GM10248 (cell line): ENCODE measurements at places on chromosomes 2 and 18.

DNA sequence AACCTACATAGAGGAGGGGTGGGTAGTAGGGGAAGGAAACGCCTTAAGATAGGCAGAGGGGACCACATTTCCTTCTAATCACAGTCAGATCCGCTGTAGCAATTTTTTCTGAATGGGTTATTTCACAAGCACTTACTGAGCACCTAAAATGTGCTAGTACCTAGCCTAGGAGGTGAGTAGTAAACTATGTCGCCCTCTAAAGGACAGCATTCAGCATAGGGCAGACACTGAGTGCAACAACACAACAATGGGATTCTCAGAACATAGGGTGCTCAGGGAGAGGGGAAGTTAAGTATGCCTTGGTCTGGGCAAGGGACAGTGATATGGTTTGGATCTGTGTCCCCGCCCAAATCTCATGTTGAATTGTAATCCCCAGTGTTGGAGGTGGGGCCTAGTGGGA is 166.1 kb upstream of the RAB6C start:
- no peak for DNase-seq

GRCh38 chr2:229714736-229715541 is 584 bp upstream of the DNER start:
- DNase-seq = peak; percentile 54

DNA sequence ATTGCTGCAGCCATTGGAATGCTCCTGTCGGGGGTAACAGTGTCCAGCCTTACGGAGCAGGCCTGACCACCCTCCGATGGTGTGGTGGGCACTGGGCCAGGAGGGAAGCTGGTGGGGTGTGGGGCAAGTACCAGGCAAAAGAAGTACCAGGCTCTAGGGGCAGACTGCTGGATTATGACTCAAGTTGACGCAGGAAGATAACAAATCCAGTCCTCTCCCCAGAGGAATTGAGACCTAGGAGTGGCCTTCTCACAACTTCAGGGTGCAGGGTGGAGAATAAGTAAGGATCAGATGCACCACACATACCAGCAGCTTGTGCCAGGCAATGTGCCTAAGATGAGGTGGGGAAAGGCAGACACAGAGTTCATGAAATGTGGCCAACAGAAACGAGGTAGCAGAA is 37.9 kb downstream of the SEMA4F start:
- no peak for DNase-seq

- DNase-seq = no peak
These were observed 117.6 kb downstream of the MAP4K4 start for GRCh38 chr2:101815154-101815553.

- no peak for DNase-seq
These were observed 4.1 kb upstream of the SLC40A1 start for GRCh38 chr2:189584686-189585085.

DNA sequence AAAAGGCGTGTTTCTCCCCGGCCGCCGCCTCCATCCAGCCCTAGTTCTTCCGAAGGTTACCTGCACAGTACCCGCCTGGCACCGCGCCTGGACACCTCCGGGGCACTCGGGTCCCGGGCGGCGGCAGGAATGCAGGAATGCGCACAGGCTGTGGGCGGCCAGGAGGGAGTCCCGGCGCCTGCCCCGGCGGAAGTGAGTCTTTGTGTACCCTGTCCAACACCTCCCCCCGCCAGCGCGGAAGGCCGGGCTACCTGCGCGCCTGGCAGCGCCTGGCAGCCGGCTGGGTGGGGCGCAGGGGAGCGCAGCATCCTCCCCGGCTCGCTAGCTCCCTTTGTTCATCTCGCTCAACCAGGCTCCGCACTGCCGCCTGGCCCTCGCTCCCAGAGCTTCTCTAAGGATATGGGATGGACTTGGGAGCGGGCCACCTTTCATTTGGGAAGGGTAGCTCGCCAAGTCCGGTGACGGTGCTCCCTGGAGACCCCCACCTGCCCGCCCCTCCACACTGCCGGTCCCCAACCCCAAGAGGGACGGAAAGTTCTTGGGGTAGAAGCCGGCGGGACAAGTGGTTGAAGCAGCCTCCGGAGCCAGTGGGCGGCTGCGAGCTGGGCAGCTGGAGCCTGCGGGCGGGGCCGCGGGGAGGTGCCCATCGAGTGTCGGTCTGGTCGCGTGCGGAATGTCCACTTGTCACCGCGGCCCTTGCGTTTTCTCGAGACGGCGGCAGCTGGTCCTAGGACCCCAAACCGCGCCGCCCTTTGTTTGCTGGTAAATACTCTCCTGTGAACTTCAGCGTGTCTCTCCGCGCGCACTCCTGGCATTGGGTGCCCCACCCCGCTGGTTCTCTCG is 1.2 kb upstream of the ST6GAL2 start:
- no peak for DNase-seq

DNA sequence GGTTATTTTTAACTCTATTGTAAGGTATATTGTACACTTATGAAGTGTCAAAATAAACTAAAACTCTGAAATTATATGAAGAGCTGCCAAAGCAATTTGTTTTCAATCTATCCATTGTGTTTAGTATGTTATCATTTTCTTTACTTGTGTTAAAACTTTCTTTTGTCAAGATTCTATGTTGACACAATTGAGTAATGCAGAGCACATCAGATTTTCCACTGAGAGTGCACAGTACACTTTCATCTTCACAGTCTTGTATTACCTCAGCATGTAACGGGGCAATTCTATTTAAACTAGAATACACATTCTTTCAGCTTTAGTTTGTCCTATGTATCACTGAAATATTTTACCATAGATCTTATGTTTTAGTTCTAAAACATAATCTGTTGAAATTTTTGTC is 304.4 kb upstream of the ZC3H15 start:
- no peak for DNase-seq

DNA sequence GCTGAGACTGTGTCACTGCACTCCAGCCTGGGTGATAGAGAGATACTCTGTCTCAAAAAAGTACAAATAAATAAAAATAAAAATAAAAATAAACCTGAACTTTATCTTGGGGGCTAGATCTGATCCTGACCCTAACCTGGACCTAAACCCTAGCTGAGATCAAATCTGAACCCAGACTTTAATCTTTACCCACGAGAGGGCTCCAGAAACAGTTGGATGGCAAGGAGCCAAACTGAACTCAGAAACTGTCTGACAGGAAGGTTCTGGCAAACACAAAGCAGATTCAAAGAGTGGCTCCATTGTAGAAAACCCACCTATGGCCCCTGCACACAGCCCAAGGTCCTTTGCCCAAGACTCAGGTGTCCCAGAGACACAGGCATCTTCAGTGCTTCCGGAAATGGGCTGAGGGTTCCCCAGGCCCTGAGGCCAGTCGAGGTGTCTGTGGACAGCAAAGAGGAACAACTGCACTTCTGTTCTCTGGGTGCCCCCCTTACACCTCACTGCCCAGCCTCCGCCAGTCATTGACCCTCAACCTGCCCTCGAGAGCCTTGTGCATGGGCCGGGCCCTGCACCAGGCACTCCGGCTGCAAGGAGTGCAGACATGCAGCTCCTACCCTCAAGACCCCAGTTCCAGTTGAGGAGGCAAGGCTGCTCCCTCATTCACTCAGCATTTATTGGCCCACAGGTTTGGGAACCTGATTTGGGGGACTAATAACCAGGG is 95.2 kb downstream of the TFCP2L1 start:
- no peak for DNase-seq

- no peak for DNase-seq
These were observed 763 bp downstream of the CCDC141 start for GRCh38 chr2:179049203-179049545.

GRCh38 chr2:201130524-201131186 is 14.7 kb downstream of the CFLAR start:
- no peak for DNase-seq

DNA sequence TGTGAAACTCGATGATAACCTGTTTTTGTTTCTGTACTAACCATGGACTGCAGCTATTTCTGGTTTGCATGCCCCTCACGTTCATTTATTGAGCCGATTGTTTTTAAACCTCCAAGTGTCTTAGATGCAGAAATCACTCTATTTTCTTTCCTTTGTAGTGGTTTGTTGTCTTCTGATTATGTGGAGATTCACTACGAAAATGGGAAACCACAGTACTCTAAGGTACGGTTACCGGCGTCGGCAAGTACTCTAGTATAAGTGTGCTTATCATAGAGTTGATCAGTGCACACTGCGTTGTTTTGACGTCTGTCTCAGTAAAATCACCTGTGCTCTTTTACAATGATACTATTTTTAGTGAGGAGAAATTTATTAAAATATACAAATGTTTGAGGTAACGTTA is 87.4 kb downstream of the ADAM23 start:
- no peak for DNase-seq

DNA sequence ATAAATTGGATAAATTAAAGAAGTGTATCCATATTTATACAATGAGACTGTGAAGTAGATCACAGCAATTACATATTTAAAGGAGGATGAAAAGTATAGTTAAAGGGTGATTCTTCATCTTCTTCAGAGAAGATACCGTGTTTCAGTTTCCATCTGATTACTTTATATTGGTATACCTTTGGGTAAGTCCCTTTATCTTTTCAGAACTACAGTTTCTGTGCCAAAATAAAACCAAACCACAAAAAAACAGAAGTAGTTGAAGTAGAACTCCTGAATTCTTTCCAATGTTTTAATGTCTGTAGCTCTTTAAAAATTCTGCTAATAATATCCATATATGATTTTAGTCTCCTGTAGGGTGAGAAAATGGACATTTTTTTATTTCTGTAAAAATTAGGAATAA is 231.2 kb upstream of the LINC00305 start:
- DNase-seq = peak; percentile 25

DNA sequence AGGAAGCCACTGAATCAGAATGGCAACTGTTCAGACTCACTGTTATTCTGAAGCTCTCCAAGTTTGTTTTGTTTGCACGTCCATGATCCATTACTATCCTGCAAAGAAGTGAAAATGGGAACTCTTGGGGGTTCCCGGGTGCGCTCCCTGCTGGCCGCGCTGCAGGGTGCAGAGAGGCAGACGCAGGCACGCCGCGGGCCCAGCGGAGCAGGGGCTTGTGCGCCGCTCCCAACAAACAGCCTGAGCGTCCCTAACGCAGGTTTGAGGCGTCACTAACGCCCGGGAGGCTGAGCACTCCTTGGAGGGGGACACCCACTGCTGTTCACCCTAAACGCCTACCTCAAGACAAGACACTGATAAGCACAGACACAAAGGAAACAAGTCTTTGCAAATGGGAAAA is 14.3 kb upstream of the PIEZO2 start:
- DNase-seq = peak; percentile 54

DNA sequence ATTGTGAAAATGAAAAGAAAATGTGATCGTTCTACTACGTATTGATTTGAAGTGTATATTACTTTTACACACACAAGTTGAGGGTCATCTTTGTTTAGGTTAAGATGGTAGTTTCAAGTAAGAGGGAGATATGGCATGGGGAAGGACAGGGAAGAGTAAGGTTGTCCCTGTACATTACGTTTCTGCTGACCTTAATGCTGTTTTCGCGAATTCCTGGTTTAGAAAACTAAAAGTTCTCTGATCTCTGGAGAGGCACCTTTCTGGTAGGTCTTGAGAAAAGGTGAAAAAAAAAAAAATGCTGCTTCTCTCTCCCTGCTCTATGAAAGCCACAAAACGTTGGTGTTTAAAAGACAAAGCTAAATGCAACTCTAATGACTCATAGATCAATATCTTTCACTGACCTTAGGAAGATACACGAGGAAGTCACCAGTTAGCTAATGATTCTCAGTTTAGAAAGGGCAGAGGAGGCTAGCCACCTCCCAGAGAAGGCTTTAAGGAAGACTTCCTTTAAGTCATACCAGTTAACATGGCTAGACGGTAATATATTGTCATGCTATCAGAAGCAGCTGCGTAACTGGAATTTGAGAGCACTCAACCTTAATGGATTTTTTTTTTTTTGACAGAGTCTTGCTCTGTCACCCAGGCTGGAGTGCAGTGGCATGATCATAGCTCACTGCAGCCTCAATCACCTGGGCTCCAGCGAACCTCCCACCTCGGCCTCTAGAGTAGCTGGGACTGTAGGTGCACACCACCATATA is 13.2 kb downstream of the TXNDC2 start:
- no peak for DNase-seq

GRCh38 chr2:6498841-6499240 is 366.9 kb downstream of the CMPK2 start:
- DNase-seq = no peak

DNA sequence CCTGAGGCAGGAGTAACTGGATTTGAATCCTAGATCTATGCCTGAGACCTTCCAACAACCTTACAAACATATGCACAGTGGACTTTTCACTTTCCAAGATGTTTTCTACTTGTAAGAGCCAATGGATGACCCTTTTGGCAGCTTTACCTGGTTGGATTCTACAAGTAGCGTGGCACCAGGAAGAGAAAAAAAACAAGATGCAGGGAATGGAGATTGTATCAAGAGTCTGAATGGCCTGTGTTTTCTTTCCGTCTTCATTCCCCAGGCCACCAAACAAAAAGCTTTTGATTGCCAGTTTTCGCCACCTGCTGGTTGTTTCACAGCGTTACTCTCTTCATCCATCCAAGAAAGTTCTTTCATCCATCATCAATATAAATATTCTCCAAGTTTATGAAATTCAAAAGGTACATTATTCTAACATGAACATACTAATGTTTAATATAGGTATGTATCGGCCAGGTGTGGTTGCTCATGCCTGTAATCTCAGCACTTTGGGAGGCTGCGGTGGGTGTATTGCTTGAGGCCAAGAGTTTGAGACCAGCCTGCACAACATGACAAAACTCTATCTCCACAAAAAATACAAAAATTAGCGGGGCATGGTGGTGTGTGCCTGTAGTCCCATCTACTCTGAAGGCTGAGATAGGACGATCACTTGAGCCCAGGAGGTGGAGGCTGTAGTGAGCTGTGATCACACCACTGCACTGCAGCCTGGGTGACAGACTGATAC is 3.5 kb upstream of the BCL2 start:
- DNase-seq = peak; percentile 60

DNA sequence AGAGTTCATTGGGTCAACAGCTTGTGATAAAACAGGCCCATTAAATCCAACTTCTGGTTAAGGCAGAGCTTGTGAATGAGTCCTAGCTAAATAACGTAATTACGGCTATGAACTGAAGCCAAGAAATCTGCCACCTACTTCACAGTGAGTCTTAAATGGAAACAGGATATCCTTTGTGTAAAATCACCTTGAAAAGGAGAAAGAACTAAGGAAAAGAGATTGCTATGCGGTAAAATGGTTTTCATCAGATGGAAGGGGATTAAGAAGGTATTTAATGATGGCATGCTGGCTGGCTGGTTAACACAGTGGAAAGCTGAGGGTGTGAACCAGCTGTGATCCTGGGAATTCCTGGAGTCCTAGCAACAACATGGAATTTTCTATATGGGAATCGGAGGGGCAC is 156.6 kb downstream of the DOK6 start:
- no peak for DNase-seq

DNA sequence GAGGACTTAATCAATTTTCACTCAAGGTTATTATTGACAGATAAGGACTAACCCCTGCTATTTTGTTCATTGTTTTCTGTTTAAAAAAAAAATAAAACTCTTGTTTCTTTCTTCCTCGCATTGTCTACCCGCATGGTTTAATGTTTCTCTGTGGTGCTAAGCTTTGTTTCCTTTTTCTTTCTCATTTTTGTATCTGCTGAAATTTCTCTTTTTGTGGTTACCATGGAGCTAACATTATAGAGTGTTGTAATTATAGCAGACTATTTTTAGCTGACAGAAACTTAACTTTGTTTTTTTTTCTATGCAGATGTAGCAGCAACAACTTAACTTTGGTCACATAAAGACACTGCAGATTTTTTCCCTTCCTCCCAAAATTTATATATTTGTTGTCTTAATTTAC is 43.1 kb upstream of the CHN1 start:
- DNase-seq = no peak
